Left ventricle myocardium inferior (tissue), 1 donor: ENCODE measurements at places on chromosomes 12 and 14. TPM values are rescaled to one million over a fixed set of nuclear protein-coding genes. Genes with fewer than 3 reads are reported as not detected.

DNA sequence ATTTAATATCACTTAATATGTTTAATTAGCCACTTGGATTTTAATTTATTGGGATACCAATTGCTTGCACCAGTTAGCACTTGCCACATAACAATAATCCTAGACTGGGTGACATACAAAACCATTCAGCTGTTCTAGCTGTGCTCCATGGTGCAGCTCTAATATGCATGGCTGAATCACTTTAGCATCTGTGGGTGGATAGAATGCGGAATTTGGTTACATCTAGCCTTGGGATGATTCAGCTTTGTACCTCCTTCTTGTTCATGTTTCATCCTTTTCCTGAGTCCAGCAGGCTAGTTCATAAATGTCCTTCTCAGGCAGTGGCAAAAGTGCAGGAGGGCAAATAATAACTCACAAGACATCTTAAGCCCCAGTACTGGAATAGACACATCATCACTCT, 1263.0 kb downstream of the LRFN5 start:
- no peak for DNase-seq

The RASSF9 gene
- 7.3 TPM for total RNA-seq

DNA sequence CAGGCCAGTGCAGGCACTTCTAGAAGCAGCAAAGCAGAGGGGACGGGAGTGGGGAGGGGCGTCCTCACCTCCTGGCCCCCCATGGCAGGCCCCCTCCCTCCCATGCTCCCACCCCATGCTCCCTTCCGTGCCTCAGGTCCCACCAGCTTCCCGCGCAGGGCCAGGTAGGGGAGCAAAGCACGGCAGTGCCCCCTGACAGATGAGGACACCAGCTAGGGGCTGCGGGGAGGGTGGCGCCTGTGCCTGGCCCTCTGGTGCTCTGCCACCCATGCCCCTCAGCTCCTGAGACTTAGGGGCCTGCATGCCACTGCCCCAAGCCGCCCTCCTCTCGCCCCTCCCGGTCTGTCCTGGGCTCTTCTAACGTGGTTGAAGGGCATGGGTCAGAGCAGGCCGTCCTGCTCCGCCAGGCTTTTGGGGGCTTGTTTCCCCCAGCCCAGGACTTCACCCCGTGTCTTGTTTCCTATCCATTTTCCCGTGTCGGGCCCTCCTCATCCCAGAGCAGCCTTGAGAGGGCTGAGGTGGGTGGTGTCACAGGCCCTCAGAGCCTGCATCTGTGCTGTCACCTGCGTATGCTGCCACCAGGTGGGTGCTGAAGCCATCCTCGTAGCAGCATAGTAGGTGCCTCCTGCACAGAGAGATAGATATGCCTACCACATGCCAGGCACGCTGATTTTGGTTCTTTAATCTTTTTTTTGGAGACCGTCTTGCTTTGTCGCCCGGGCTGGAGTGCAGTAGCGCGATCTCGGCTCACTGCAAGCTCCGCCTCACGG, 10.2 kb downstream of the TRMT61A start:
- no peak for DNase-seq

- no peak for DNase-seq
These were observed 10.2 kb upstream of the DHRS7 start for GRCh38 chr14:60175255-60175902.

DNA sequence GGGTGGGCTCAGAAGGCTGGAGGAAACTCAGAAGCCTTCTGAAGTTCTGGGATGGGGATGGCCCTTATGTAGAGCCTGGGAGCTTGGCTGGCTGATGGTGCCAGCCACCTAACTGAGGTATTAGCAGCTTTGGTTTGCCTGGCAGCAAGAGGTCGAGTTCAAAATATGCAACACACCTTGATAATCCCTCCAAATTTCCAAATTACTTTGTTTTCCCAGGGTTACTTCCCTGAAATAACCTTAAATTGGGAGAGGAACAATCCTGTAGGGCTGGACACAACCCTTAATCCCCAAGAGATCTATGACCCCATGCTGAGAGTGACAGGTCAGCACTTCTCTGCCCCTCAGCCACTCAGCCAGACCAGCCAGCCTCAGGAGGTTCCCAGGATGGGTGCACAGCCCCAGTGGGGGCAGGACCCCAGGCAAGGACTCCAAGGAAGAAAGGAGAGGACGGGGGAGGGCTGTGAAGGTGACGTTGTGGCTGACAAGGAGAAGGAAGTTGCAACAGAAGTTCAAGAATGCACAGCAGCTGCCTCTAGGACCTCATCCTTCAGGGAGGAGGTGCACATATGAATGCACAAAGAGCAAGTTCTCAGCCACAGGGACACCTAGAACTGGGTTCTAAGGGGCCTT, 18.6 kb upstream of the KRT77 start:
- DNase-seq: no peak

DNA sequence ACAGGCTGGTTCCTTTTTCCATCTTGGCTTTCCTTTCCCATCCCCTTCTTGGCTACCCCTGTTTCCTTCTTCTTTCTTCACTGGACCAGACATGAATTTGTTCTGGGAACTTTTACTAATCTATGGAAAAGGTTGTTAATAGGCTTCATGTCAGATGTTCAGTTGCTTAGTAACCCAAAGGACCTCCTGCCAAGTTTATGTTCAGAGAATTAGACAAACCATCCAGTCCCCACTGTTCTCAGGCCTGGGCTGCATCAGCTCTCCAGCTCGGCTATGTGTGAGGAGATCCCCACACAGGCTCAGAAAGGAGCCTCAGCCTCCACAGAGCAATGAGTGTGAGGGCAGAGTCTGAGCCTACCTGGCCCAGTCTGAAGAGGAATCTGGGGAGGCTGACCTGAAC, 78.0 kb downstream of the AKAP6 start:
- no peak for DNase-seq

DNA sequence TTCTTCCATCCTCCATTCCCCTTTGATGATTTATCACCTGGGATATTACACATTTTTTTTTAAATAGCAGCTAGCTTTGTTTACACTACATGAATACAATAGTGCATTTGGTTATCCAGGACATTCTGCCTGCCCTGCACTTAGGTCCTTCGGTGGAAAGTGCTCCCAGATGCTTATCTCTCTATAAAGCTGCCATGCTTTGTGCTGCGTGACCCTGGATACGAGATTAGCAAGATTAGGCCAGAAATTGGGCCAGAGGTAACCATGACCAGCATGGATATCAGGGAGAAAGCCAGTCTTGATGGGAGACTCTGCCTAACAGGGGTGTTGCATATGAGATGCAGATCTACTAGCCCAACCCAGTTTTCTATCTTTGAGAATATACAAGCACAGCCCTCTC, 12.1 kb upstream of the KRT83 start:
- no peak for DNase-seq

GRCh38 chr12:87094356-87094755, 838.2 kb upstream of the MGAT4C start:
- DNase-seq: no peak

GRCh38 chr14:75264036-75264435, 14.6 kb upstream of the FOS start:
- no peak for DNase-seq

The SPX gene
- total RNA-seq: 16.5 TPM

DNA sequence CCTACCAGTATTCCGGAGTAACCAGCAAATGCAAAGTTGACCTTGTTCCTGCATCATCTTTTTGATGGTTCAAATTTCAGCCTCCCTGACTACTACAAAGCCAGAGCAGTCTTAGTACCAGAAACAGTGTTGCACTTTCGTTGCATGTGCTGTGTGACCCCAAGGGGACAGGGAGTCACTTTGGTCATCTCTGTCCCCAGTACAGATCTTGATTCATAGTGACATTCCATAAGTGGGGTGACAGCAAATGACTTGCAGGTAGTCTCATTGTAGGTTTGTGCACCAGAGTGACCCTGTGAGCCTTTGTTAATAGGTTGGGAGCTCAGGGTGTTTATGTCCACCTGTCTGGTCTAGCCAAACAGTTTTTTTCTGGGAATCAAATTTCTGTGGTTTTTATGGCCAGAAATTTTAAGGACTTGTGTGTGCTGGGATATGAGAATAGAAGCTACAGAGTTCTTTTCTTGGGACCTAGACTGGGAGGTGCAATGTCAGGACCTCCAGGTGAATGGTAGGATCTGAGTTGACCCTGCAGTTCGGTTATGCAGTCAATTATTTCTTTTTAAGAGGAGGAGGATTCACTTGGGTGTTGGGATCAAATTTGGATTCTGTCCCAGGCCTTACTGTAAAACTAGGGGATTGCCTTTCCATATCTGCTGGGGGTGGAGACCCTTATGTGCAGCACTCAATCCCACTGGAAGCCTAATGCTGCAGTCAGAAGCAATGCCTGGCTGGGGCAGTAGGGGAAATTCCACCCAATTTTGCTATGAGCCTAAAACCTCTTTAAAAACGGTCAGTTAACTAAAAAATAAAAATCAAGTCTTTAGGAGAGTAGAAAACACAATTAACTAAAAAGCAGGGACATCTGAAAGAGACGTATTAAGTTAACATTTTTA, 10.1 kb downstream of the EIF5 start:
- no peak for DNase-seq

DNA sequence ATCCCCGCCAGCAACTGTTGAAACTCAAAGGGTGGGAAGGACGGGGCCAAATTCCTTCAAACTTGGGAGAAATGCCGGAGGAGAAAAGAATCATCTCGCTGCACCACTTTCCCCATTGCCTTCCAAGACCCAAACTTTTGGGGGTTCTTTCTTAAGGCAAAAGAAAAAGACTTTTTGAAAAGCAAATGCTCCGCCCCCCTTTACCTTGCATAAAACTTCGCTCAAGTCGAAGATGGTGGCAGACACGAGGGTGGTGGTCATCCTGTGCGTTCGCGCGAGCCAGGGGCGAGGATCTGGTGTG, 239 bp downstream of the ZFP36L1 start:
- DNase-seq: no peak

GRCh38 chr12:55116152-55116551, 10.1 kb upstream of the OR9K2 start:
- DNase-seq: no peak

- DNase-seq: no peak
These were observed 237.2 kb downstream of the EMP1 start for GRCh38 chr12:13433768-13434167.

The ACSS3 gene
- 24.5 TPM for total RNA-seq

DNA sequence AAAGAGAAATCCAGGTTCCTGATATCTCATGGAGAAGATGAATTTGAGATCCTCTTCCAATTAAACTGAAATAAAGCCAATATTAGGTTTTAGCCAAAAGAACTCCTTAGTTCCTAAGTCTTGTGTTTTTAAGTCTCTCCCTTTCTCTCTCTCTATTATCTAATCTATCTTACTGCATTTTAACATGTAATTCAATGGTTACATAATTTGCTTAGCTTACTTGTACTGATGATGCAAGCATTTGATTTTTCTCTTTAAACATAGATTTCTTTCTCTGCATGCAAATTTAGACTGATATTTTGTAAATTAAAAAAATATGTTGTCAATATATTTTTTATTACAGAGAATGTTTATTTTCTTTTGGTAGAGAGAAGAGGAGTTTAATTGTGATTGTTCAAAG, 78.2 kb downstream of the MIPOL1 start:
- no peak for DNase-seq

- DNase-seq: no peak
These were observed 388.0 kb downstream of the VRK1 start for GRCh38 chr14:97185186-97185585.

- no peak for DNase-seq
These were observed 209.2 kb upstream of the C14orf180 start for GRCh38 chr14:104370256-104370870.

The FAM186B gene
- 0.33 TPM for total RNA-seq

The TPI1 gene
- total RNA-seq: 753 TPM

The PTGER2 gene
- total RNA-seq: 0.60 TPM

DNA sequence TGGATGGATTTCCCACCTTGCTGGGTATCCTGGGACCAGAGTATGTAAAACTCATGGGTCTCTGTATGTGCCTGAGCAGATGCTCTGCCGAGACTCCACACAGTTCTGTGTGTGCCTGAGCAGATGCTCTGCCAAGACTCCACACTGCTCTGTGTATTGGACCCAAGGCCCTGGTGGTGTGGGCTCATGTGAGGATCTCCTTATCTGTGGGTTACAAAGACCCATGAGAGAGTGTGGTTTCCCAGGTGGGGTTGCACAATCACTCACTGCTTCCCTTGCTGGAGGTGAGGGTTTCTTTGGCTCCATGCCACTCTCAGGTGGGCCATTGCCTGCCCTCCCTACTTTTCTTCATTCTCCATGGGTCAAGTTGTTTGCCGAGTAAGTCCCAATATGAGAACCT, 141.5 kb downstream of the TBC1D30 start:
- no peak for DNase-seq

The PMEL gene
- total RNA-seq: 0.16 TPM

GRCh38 chr12:63387771-63388170, 236.8 kb upstream of the AVPR1A start:
- no peak for DNase-seq

The BCL11B gene
- total RNA-seq: 0.11 TPM

GRCh38 chr12:104090685-104091084, 26.4 kb downstream of the HCFC2 start:
- DNase-seq: no peak

- DNase-seq: no peak
These were observed 16.6 kb downstream of the MGP start for GRCh38 chr12:14868916-14869506.

The IFI27 gene
- 130 TPM for total RNA-seq

The C12orf54 gene
- not detected for total RNA-seq

GRCh38 chr12:29054858-29055663, 94.0 kb upstream of the FAR2 start:
- DNase-seq: no peak

The KLRF2 gene
- not detected for total RNA-seq

The BCL2L14 gene
- total RNA-seq: not detected

- no peak for DNase-seq
These were observed 24.6 kb downstream of the DIP2B start for GRCh38 chr12:50529345-50529744.

The CFAP54 gene
- total RNA-seq: 0.16 TPM

DNA sequence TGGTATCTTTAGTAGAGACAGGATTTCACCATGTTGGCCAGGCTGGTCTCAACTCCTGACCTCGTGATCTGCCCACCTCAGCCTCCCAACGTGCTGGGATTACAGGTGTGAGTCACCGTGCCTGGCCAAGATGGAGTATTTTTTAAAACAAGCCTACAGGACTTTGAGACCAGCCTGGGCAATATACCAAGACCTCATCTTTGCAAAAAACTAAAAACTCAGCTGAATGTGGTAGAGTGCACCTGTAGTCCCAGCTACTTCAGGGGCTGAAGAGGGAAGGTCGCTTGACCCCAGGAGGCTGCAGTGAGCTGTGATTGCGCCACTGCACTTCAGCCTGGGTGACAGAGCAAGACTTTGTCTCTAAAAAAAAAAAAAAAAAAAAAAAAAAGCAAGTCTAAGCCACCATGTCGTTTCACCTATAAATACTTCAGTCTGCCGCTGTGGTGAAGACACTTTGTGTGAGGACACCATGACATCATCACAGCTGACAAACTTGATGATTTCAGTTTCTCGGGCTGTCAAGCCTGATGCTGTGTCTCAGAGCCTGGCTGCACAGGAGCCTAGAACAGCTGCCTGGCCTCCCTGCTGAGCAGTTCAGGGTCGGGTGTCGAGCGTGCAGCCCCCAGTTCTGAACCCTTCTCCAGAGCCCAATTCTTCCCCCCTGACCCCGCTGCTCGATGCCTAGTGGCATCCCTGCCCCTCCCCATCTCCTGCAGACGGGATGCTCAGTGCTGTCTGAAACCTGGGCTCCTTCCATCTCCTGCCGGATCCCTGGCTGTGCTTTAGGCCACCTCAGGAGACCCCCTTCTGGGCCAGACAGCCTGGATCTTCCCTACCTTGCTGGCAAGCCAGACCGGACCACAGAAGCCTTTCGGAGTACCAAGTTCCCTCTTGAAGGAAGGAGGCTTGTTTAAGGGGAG, 119.2 kb upstream of the EVL start:
- DNase-seq: no peak

- no peak for DNase-seq
These were observed 729.3 kb upstream of the NOVA1 start for GRCh38 chr14:27327095-27327494.
